ENCODE measurements at places on chromosomes 13 and 19.

GRCh38 chr13:44837250-44837649 lies 152.0 kb downstream of the NUFIP1 start:
- no peak for DNase-seq

DNA sequence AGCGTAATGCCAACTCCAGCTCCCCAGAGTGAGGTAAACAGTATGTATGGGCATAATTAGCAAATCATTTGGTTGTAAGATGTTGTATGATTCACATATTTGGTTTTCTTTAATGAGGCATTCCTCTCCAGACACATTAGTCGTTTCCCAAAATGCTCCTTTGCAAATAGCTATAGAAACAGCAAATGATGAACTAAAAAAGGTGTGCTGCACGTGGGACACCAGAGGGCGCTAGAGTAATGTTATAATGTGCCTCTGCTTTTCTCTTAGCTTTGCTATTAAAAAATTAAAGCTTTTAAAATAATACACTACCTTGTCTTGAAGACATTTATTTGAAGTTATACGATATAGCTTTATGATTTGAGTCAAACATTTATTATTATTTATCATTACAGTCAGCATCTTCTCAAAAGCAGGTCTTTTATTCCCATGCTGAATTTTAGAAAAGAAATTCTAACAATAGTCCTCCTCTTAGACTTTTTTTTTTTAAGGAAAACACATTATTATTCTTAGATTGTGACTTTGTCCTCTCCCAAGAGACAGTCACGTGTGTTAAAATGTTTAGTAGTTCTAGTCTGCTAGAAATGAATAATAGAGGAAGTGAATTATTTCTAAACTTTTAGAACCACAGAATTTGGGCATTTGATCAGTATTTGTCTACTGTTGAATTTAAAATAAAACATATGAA lies 121.6 kb upstream of the FRY start:
- DNase-seq, result no peak

DNA sequence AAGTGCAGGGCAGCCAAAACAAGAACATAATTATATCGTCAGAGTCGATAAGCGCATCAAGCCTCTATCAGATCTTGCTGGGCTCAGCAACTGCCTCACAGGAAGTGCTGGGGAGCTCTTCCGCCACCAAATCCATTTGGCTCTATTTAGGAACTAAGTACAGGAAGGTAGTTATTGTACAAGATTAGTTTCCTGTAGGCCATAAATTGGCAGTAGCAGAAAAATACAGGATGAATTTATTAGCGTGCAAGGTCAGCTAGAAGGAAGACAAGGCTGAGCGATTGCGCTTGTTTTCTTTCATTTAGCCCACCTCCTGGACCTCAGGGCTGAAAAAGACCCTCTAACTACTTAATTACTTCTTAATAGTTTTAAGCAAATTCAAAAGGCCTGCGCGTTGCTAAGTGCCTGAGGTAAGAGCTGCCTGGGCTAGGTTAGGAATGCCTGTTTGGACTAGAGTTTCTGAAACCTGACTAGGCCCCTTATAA lies 118.5 kb downstream of the IRS2 start:
- no peak for DNase-seq

DNA sequence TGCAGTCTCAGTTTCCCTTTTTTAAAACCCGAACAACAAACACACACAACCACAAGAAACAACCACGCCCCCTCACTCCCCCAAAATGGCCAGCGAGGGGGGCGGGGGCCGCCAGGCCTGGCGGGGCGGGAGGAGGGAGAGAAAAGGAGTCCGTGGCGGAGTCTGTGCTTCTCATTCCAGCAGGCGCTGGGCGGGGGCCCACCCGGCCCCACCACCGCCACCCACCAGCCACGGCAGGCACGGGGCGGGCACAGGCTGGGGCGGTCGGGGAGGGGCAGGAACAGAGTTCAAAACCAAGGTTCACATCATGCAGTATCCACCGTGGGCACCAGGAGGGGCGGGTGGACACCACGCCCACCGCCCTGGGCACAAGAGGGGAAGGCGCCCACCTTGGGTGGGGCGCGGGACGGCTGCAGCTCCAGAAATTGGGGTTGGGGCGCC lies 12.9 kb downstream of the DPF1 start:
- DNase-seq, result no peak

- no peak for DNase-seq
Measured at GRCh38 chr13:35723053-35723461, 246.6 kb upstream of the MAB21L1 start.

DNA sequence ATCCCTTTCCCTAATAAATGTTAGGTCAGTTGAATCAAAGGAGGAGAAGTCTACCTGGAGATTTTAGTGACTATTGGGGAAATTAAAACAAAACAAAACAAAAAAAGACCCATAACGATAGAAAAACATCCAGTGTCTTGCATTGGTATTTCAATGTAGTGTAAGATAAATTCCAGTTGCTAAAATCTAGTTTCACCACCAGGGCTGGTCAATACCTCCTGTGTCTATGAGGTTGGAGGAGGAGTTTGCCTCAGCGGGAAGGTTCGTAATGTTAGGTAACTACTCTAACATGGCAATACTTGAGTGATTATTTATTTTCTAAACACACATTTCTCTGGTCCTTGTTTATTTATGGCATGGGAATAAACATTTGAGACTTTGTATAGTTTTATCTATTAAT lies 483.2 kb downstream of the FGF9 start:
- DNase-seq, result no peak

DNA sequence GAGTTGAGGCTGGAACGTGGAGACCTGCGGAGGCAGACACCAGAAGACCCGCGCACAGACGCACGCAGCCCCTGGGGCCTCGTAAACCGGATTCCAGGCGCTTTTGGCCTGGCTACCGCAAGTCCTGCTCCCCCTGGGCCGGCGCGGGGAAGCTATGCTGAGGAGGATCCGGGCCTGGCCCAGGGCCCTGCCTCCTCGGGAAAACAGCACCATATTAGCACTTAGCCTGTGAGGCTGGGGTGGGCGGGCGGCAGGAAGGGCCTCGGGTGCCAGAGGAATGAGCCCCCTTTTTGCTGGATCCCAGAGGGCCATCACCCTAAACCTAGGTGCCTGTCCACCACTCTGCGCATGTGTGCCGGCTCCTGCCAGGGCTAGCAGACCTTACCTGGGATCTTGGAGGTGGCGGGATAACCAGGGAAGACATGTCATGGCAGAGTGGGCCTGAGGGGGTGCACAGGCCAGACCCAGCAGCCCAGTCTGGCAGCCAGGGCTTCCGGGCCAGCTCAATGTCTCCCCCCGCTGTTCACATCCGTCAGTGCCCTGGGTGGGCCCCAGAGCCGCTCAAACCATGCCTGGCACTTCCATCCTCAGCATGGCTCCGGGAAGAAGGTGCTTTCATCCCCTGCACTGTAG lies 7.3 kb downstream of the ELOF1 start:
- DNase-seq, result peak; percentile 57

DNA sequence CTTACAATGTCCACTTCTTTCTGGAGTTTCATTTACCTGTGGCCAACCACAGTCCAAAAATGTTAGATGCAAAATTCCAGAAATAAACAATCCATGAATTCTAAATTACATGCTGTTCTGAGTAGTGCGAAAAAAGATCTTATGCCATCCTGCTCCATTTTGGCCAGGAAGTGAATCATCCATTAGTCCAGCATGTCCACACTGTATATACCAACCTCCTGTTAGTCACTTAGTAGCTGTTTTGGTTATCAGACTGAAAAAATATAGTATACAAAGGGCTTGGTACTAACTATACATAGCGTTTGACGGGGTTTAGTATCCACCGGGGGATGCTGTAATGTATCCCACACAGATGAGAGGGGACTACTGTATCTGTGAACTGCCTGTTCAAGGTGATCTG lies 618.0 kb upstream of the ARGLU1 start:
- no peak for DNase-seq

- no peak for DNase-seq
Measured at GRCh38 chr13:96052656-96053002, 572 bp downstream of the UGGT2 start.

- DNase-seq, result no peak
Measured at GRCh38 chr13:84192125-84192524, 309.9 kb upstream of the SLITRK1 start.

DNA sequence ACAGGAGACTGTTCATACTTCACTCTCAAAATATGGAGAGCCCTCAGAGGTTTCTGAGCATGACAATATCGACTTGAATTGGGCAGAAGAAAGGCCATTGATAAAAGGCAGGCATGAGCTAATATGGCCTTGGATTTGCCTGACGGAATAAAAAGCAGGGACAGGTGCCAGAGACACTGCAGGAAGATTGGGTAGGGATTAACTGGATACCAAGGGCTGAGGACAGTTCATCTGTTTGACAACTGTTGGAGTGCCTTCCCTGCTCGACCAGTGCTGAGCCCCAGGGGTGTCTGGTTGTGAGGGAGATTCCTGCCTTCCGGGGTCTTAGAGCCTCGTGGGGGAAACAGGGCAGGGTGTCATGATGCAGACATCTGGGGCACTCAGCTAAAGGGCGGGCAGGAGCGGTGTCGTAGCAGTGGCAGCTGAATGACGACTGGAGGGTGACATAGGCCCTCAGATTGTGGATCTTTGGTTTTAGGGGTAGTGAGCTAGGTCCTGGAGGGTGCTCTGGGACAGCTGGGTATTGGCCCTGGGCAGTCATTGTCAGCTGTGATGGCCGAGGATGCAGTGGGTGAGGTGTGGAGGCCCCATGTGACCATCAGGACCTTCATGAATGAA lies 12.3 kb downstream of the GATAD2A start:
- DNase-seq, result no peak

DNA sequence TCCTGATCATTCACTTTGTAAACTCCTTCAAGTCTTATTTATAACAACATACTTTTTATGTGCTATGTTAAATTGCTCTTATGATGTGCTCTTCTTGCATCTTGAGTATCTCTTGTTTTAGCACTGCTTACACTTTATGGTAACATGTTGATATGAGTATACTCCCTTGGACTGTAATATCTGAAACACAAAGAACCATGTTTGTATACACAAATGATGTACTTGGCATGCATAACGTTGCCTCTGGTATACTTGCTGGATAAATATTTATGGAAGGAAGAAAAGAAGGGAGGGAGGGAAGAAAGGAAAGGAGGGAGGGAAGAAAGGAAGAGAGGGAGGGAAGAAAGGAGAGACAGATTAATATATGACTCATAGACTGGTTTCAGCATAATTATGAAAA lies 333.2 kb downstream of the PCDH9 start:
- DNase-seq, result no peak

- no peak for DNase-seq
Measured at GRCh38 chr13:34250151-34250670, 432.3 kb downstream of the RFC3 start.

DNA sequence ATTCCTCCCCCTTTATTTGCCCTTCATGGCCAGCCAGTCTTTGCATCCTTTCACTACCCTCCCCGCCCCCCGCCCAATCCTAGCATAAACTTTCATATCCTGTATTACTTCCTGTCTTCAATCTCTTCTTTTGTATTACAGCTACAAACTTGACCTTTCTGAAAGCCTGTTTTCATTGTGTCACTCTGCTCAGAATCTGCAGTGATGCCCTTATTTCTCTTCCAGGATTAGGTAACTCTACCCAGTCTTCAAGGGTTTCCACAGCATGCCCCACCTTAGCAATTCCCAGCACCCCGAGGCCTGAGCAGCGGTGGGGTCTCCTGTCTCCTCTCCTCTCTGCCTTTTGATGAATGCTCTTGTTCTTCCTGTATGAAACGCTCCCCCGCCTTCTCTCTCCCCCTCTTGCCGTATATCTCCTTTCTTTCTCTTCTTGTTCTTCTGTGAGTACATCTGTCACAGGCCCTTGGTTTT lies 145.6 kb downstream of the SHISA2 start:
- DNase-seq, result no peak

- DNase-seq, result no peak
Measured at GRCh38 chr13:21986602-21987001, 315.7 kb downstream of the FGF9 start.

All from GM13976 (cell line).